Activated naive CD4-positive, alpha-beta T cell treated with anti-CD3 and anti-CD28 coated beads, Interleukin-2, amount 50 U/mL, for 72 hours (primary cell): ENCODE measurements at places on chromosomes 2 and 18.

DNA sequence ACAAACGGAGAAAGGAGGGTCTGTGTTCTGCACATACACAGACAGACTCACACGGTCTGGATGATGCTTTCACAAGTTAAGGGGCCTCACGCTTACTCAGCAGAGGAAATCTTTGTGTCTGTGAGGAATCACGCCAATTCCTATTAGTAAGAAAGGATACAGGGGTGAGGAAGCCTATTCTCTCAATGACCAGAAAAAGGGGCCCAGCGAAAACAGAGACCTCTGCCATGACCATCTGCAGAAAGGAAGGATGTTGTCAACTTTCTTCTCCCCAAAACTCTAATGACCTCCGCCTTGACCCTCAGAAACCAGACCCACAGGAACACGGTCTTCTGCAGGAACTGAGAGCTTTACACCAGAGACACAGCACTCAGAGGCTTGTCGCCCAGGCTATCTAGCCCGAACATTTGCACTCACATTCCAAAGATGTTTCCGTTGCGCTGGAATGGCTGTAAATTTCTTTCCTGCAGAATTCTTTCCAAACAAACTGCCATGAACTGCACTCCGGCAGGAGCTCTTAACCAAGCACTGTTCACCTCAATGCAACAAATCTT, 186.3 kb downstream of the TCF4 start:
- DNase-seq: no peak

DNA sequence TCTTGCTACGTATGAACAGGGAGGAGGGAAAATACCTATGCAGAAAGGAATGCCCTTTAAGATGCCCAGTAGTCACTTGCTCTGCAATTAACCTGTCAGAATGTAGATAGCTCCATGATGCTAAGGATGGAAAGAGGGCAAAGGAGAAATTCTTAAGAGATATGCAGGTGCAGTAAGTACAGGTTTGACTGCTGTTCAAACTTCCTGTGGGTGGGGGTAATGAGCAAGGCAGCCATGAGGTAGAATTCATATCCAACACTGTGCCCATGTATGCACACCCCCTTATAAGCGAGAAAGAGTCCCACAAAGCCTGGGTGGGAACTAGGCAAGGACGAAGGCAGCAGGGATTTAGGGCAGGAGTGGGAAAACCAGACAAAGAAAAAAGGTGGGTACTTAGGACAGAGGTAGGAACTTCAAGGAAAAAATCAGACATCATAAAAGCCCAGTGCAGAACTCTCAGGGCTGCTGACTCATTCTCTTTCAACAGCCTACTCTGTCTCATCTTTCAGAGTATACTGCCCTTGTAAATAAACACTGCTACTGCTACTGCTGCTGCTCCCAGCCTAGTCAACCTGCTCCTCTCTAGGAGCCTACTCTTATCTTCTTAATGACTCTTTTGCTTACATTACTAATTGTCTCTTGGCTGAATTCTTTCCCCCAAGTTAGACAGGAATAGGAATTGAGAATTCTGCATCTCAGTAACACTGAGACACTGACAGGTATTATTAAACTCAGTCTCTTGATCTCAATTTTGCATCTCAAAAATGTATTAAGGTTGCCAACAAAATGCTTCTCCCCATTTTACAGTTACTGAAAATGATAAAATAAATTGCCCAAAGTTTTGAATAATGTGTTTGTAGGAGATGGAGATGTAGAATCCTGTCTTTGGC, 189.0 kb downstream of the PTH2R start:
- no peak for DNase-seq

DNA sequence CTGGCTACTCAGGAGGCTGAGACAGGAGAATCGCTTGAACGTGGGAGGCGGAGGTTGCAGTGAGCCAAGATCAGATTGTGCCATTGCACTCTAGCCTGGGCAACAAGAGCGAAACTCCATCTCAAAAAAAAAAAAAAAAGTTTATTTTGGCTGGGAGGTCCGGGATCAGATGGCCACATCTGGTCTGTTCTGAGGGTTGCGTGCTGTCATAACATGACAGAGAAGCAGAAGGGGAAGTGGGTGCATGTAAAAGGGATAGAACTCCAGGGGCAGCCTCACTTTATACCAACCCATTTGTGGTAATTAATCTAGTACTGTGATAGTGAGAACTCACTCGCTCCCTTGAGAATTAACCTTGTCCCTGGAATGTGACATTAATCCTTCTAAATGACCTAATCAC, 101.2 kb downstream of the PTPN4 start:
- DNase-seq: no peak

DNA sequence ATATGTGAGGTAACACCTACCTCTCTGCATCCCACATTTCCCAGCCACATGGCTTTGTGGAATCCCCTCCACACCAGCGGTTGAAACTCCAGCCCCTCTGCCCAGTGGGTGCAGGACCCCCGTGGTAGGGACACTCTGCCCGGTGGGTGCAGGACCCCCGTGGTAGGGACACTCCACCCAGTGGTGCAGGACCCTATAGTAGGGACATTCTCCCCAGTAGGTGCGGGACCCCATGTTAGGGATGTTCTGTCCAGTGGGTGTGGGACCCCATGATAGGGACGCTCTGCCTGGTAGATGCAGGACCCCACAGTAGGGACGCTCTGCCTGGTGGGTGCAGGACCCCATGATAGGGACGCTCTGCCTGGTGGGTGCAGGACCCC, 11.5 kb downstream of the COPS9 start:
- DNase-seq: no peak

GRCh38 chr2:67514515-67514914, 117.4 kb downstream of the ETAA1 start:
- DNase-seq: no peak

DNA sequence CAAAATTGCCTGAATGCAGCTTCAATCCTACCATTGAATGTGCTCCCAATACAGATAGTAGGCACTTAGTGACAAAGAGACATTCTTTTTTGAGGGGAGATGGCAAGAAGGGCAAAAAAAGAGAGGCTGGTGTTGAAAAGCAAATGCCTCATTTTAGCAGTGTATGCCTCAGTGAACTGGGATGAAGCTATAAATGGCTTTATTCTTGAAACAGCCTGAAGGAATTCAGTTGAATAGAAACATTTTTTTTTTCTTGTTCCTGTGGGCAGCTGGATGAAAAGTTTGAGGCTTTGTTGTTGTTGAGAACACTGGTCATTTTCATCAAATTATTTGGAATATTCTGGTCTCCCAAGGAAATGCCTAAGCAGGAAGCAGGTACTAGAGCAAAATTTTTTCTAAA, 228.9 kb downstream of the RNF144A start:
- DNase-seq: no peak

DNA sequence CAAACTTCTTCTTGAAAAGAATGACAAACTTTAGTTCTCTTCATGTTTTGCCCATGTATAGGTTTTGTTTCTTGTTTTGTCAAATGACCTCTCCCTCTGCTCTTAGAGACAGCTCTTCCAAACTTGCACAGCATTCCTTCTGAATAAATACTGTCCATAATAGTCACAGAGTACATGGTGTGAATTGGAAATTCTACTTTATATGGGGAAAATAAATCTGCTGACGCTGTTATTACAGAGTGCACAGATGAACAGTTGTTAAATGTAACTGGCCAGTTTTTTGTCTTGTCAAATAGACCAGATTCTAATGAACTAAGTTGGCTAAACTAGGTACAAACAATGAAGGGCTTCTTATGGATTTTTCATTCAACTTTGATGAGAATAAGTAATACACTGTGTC, 115.8 kb upstream of the DTNA start:
- DNase-seq: no peak
